NCI-H187 (cell line): ENCODE measurements at places on chromosomes 4 and X.

GRCh38 chr4:55920571-55920970 lies 28.2 kb upstream of the CEP135 start:
- DNase-seq = no peak

DNA sequence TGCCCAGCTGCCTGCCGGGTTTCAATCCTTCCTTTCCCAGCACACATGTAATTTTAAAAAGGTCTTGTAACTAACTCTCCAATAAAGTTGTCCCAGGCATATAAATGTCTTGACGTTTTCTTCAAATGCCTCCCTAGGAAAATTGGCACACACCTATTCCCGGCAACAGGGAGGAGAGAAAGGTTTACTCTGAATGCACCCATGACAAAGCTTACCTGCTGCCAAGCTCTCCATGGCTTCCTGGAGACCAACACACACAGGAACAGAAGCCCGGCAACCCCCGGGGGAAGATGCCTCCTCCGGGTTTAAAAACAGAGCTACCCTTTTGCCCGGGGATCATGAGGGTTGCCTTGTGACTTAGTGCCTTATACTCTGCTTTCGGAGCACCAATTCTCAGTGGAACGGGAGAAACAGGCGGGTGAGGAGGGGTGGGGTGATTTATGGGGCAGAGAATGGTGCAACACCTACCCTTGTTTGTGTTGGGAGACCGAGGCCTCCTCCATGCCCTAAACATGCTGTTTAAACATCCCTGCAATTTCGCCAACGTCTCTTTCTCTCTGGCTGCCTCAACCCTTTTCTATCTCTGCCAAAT lies 4.8 kb upstream of the GYG2 start:
- DNase-seq = no peak

DNA sequence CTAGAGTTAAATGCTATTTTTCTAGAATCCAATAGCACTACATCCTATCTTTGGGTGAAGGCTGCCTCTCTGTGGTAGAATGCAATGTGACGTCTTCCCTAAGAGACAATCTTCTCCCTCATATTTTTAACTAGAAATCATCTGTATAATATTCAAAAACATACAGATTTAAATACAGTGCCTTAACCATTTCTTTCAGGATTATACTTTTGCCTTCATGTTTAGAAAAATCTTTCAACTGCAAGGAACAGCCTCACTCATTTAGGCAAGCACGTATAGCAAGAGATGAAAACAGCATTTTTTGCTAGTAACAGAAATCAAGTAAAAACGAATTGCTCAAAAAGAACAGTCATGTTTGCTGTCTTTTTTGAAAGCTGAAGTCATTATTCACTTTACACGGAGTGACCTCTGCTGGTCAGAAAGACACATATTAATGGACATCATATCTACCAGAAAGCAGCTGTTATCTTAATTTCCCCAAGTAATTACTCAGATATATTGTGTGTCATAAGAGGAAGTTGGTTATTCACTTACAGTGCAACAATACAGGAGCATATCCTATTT lies 422.3 kb downstream of the STPG2 start:
- no peak for DNase-seq

DNA sequence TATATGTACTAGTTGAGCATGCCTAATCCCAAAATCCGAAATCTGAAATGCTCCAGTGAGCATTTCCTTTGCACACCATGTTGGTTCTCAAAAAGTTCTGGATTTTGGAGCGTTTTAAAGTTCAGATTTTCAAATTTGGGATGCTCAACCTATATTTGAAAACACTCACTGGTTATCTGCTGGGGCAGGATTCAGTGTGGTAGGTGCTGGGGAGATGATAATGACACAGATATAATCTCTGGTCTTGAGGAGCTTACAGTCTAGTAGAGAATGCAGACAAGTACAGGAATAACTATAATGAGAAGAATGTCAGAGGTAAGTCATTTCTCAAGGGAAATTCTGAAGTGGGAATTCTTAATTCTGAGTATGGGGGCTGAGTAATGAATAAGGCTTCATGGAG lies 59.4 kb upstream of the CITED1 start:
- DNase-seq = no peak

DNA sequence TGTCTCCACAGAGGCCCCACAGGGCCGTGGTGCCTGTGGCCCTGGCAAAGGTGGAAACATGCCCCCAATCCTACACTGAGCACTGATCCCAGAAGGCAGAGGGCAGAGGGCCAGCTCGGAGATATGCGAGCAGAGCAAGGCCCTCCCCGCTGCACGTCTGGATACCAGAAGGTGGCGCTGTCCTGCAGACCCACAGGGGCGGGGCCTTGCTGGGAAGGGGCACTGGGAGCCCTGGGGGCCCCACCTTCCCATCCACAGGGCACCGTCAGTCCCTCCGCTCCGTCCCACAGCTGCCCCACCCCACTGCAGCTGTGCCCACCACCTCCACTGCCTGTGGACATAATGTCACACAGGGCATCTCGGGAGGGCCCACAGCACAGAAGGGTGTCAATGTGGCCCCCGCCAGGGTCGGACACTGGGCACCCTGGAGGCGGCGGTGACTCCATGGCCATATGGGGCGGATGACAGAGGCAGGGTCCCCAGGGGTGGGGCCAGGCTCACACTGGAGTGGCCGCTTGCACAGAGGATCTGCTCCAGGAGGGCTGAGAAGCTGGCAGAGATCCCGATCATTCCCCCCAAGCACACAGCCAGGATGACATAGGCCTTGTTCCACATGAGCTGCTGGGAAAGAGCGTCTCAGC lies 4.8 kb downstream of the SLC49A3 start:
- DNase-seq = no peak

GRCh38 chrX:48508400-48509244 lies at the start of gene PORCN:
Gene PORCN, plus strand, starts transcription at chrX:48508992. Its CDS starts 829 bp downstream, at chrX:48509821.
- DNase-seq = no peak

GRCh38 chr4:45701621-45702020 lies 422.2 kb downstream of the GABRG1 start:
- no peak for DNase-seq

- no peak for DNase-seq
Observed at GRCh38 chrX:107632346-107632745, 4.0 kb downstream of the PRPS1 start.

GRCh38 chr4:94978904-94979303 lies 221.1 kb downstream of the BMPR1B start:
- DNase-seq = no peak

GRCh38 chr4:153488006-153488891 lies 22.1 kb downstream of the TMEM131L start:
- DNase-seq = no peak

GRCh38 chr4:173535165-173535902 lies 5.3 kb upstream of the HAND2 start:
- no peak for DNase-seq

- DNase-seq = no peak
Observed at GRCh38 chr4:99459546-99460042, 24.5 kb upstream of the ADH7 start.

DNA sequence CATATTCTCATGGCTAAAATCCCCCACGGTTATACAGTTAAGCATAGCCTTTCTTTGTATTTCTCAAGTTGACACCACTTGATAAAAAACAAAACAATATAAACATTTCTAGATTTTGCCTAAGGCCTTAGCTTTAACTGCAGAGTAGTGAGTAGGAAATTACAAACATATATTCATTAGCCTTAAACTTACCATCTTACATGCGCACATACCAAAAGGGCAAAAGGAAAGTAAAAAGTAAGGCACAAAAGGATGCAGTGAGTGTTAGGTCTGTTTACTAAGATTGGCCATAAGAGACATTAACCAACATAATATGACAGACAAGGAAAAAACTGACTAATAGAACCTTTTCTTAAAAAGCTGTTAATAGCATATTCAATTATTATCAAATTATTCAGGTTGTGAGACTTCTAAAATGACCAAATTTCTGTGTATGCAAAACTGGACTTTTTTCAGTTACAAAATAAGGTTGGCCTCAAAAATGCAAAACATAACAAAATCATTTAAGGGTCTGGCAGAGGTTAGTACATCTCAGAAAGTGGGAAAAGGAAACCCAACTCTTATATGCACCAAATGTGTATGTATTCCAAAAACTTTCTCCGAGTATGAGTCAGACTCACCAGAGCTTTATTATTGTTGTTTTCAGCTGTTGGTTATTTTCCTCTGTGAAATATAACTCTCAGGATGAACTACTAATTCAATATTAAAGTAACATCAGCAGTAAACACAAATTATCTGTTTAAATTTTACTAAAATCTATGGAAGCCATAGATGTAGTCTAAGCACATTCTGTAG lies 39.9 kb downstream of the SEPSECS start:
- DNase-seq = no peak

GRCh38 chr4:79413032-79413885 lies 5.2 kb upstream of the GK2 start:
- DNase-seq = no peak

GRCh38 chr4:153028535-153028934 lies 92.4 kb downstream of the FHDC1 start:
- no peak for DNase-seq

GRCh38 chr4:151859641-151860040 lies 98.8 kb upstream of the GATB start:
- no peak for DNase-seq

GRCh38 chrX:63327788-63328187 lies 23.3 kb downstream of the SPIN4 start:
- no peak for DNase-seq

- DNase-seq = no peak
Observed at GRCh38 chr4:189385579-189385978, 555.1 kb upstream of the FRG1 start.

DNA sequence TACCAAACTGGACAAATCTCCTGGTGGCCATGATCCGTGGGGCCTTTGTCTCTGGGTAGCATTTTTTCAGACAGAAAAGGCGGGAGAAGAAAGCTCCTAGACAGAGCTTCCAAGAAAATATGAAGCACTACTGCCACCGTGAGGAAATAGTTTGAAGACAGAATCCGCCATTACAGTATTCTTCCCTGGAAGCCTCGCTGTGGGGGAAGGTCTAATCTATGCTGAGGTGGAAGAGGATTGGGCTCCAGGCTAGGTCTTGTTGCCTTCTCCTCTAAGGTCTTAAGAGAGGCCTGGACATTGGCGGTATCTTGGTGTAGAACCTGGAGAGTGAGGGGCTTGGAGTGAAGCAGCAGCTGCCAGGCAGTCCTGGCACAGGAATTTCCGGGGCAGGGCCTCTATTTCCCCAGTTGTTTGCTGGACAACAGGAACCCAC lies 218.9 kb downstream of the OR13H1 start:
- DNase-seq = peak; percentile 90

- no peak for DNase-seq
Observed at GRCh38 chr4:55032179-55032578, 93.2 kb downstream of the KDR start.

- no peak for DNase-seq
Observed at GRCh38 chr4:26413582-26413981, 76.7 kb downstream of the CCKAR start.

- DNase-seq = no peak
Observed at GRCh38 chrX:116204932-116205331, 34.4 kb downstream of the AGTR2 start.

DNA sequence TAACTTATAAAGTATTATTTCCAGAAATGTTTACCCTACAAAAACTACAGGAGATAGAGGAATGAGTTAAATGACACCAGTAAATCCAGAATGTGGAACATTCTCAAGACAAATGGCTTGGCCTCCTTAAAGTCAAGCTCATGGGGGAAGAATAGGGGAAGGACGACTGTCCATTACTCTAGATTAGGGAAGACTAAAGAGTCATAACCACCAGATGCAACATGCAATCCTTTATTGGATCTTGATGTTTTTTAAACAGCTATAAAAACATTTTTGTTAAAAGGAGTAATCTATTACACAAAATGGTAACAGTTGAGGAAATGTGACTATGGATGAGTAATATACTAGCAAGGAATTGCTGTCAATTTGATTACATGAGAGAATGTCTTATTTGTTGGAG lies 11.1 kb downstream of the ACOT9 start:
- DNase-seq = no peak

GRCh38 chrX:66051980-66052379 lies 12.1 kb upstream of the VSIG4 start:
- DNase-seq = no peak

DNA sequence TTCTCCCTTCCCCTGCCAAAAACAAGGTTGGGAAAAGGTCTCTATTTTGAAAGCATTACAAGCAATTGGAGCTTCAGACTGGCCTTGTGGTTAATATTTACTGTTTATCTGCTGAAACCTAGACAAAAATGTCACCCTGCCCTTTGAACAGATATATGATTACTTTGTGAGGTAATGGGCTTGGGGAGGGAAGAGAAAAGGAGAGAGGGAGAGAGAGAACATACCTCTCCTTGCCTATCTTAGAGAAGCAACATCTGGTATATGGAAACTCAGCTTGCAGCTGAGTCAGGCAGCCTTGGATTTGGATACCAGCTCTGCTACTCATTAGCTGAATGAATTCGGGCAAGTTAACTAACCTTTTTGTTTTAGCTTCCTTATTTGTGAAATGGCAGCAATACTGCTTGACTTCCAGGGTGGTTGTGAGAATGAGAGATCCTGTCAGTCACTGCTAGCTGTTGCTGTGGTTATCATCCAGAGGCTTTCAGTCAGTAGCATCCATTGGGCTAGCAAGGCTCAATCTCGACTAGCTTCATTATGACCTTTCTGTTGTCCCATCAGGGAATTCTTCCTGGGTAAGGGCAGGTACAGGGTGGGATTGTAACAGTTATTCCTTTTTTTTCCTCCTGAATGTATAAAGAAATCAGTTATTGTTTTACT lies 41.1 kb downstream of the ZFX start:
- no peak for DNase-seq

- DNase-seq = no peak
Observed at GRCh38 chrX:28997706-28998463, 410.6 kb downstream of the IL1RAPL1 start.

DNA sequence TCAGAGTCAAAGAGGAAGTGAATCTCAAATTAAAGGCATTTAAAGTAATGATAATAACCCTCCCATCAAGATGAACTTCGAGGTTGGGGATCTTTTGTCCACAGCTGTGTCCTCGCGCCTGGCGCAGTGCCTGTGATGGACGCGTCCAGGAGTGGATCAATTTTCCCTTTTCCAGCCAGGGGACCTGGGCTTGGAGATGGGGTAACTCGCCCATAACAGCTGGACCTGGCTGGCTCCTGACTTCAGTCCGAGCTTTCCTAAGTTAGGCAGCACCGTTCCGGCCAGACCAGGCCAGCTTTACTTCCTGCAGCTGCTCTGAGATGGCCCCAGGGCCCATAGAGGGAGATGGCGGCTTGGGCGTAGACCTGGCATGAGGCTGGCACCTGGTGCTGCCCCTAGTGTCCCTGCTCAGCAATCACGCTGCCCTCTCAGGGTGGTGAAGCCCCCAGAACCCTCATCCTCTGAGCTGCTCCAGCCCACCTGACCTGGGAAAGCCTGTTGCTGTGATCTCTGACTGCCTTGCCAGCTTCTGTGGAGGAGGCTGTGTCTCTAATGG lies 23.9 kb downstream of the ADRA2C start:
- DNase-seq = no peak

- DNase-seq = peak; percentile 5
Observed at GRCh38 chrX:108699368-108699767, 37.0 kb downstream of the IRS4 start.

GRCh38 chrX:25287521-25287920 lies 271.8 kb upstream of the ARX start:
- DNase-seq = no peak

DNA sequence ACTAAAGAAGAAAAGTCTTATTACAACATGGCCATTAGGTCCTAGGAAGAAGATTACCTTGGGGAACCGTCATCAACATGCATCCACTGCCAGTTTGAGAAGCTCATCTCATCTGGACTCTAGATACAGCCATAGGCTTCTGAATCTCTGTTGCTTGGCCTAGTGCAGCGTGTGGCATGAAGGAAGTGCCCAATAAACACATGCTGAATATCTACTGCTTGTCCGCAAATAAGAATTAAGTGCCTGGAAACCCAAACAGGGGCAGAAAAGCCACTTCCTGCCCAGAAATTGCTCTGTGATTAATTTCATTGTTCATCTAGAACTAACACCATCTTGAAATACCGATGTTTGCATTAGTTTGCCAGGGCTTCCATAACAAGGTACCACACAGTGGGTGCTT lies 241.1 kb upstream of the KLF3 start:
- no peak for DNase-seq
